ENCODE measurements at places on chromosomes 3 and 15. TPM values are rescaled to one million over a fixed set of nuclear protein-coding genes. Genes with fewer than 3 reads are reported as not detected.

NR2E3 gene
- 0.54 TPM for total RNA-seq

- DNase-seq, result no peak
Observed at GRCh38 chr15:33730815-33731214, 237.5 kb upstream of the CHRM5 start.

GRCh38 chr3:44952689-44953088 lies 23.3 kb downstream of the ZDHHC3 start:
- no peak for DNase-seq

IL5RA gene
- 3.1 TPM for total RNA-seq

DNA sequence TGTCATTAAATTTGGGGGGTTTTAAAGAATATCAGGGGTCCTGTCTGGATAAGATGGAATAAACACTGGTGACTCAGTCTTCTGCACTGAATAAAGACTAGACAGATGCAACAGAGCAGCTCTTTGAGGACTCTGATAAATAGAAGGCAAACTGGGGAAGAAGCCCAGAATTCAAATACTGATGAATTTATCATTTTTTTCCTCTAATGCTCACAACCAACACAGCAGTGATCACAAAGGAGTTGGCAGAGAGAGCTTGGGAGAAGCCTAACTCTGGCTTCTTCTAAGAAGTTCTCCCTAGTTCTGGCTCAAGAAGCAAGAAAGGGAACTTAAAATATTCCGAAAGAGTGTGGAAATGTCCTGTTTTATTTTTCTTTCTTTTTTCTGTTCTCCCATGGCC lies 597.8 kb downstream of the FGF12 start:
- no peak for DNase-seq

- no peak for DNase-seq
Observed at GRCh38 chr3:124923833-124924232, 10.7 kb downstream of the MUC13 start.

GRCh38 chr3:61667383-61667782 lies 106.0 kb downstream of the PTPRG start:
- no peak for DNase-seq

ATR gene
- total RNA-seq, result 35.0 TPM

- DNase-seq, result no peak
Observed at GRCh38 chr15:63832620-63833019, 1.1 kb downstream of the HERC1 start.

GRCh38 chr15:28112101-28112760 lies 13.1 kb upstream of the OCA2 start:
- no peak for DNase-seq

MRAS gene
- total RNA-seq, result 50.1 TPM

- DNase-seq, result no peak
Observed at GRCh38 chr3:45739991-45740390, 50.8 kb downstream of the SACM1L start.

GRCh38 chr3:100269410-100270214 lies 8.8 kb downstream of the TBC1D23 start:
- DNase-seq, result no peak

DNA sequence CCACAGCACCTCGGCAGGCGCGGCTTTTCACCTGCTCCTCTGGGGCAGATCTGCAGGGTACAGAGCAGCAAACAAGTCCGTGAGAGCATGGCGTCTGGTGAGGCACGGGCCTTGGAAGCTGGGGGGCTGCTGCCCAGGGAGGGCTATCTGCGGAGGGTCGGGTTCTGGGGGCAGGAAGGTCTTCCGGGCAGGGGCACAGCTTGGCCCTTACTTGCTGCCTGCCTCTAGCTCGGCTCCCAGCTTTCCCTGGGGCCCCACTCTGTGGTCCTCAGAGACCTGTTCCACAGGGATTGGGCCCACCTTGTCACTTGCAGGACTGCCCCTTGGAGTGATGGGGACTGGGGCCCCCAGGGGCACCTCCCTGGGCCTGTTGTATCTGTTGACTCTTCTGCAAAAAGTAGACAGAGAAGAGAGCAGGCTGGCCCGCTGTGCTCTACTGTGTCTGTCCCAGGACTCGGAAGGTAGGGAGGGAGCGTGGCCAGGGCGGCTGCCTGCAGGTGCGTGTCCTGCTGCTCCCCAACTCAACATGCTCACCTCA lies 84.1 kb downstream of the TBC1D2B start:
- no peak for DNase-seq

- no peak for DNase-seq
Observed at GRCh38 chr3:190131329-190131728, 10.6 kb upstream of the P3H2 start.

ITPKA gene
- total RNA-seq, result 2.5 TPM

GRCh38 chr3:131348911-131349310 lies 32.7 kb upstream of the NUDT16 start:
- no peak for DNase-seq

INKA1 gene
- 3.7 TPM for total RNA-seq

GRCh38 chr3:173945170-173945569 lies 547.6 kb downstream of the NLGN1 start:
- no peak for DNase-seq

DNA sequence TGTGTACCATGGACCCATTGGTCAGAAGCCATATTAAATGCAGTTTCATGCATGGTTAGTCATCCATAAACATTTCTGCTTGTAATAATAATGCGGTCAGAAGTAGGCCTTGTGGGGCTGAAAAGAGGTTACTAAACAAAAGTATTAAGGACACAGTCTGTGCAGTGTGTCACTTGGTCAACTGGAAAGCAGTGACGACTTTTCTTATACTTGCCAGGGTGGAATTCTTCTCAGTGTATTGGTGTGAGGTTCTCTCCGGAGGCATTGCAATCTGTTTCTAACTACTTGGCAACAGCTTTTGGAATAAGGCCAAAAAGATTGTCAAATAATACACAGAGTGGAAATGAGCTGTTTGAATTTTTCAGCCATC lies 46.8 kb downstream of the CHL1 start:
- peak; percentile 47 for DNase-seq

DNA sequence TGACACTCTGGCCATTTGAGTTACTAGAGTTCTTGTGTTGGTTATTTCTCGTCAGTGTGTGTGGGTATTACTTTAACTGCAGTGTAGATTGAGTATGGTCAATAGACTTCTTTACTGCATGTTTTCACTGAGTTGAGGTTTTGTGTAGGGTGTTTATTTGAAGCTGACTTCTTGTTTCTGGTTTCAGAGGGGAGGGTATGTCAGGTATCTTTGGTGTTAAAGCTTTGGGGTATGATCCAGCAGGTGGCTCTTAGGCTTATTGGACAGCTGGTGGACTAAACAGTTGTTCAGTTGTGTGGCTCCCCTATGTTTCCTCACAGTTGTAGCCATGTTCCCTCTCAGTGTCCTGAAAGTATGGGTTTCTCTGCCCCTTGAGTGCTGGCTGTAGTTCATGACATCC lies 72.0 kb downstream of the AKAP13 start:
- no peak for DNase-seq

DNA sequence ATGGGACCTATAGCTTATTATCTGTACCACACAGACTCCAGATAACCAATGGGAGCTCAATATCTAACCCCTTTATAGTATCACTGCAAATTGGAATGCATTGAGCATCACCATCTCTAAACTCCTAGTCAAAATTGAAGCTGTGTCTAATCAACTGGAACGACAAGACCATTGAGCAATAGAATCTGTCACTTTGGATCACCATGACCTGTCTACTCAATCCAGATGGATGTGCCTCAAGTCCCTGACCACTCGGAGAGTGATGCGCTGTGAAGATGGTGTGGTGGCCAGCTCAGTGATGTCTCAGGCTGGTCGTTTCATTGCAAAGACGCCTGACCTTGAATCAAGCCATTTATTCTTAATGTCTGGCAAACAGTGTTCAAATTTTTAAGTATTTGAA lies 160.5 kb downstream of the SEMA6D start:
- no peak for DNase-seq

DNA sequence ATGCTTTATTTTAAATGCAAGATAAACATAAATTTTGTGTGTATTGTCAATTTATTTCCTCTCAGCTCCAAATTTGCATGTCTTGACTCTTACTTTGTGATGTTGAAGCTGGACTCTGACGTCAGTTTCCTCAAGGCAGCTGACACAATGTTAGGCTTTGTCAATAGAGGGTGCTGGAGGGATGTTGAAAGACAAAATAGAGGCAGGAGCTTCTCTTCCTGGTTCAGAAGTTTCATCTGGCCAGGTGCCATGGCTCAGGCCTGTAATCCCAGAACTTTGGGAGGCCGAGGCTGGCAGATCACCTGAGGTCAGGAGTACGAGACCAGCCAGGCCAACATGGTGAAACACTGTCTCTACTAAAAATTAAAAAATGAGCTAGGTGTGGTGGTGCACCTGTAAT lies 408.6 kb downstream of the GBE1 start:
- no peak for DNase-seq

- DNase-seq, result no peak
Observed at GRCh38 chr3:163812006-163812405, 1266.3 kb downstream of the SI start.

DNA sequence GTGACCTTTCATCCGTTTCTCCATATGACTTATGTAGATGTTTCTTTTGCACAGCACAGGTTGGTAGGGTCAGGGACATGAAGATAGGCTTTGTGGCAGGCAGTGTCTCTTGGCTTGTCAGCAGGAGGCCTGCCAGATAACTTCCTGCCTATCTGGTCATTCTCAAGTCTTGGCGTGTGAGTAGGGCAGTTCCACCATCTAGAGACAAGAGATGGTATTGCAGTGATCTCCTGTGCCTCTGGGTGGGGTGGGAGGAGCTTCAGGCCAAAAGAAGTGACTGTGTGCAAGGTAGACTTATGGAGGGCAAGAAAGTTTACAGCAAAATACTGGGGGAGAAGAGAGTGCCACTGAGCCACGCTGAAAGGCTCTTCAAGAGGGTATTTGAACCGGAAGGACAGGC lies 11.0 kb downstream of the TEX264 start:
- peak; percentile 84 for DNase-seq

GRCh38 chr3:31610700-31611275 lies 78.1 kb downstream of the STT3B start:
- peak; percentile 29 for DNase-seq

GRCh38 chr15:42133886-42134502 lies 22.4 kb downstream of the PLA2G4F start:
- DNase-seq, result no peak

DNA sequence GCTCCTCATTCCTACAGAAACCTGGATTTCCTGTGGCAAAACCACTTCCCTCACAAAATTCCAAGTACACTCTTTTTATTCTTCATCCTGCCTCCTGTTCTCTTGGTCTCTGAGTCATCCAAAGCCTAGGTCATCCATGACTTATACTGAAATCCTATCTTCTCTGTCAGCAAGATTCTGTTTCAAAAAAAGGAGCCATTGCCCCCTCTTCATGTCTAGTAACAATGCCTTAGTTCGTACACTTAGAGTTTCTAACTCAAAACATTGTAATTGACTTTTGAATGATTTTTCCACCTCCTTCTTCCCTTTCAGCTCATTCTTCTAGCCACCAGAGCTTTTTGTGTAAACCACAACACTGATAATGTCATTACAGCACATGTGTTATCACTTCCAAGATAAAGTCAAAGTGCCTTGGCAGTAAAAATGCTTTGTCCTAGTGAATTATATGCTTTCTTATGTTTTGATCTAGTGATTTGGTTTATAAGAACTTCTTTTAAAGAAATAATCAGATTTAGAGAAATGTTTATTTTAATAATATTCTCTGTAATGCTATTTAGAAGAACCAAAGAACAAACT lies 256.5 kb upstream of the NECTIN3 start:
- DNase-seq, result no peak

- no peak for DNase-seq
Observed at GRCh38 chr3:9676785-9677184, 26.8 kb upstream of the CPNE9 start.

GRCh38 chr15:70036585-70037291 lies 61.0 kb downstream of the TLE3 start:
- no peak for DNase-seq

DNA sequence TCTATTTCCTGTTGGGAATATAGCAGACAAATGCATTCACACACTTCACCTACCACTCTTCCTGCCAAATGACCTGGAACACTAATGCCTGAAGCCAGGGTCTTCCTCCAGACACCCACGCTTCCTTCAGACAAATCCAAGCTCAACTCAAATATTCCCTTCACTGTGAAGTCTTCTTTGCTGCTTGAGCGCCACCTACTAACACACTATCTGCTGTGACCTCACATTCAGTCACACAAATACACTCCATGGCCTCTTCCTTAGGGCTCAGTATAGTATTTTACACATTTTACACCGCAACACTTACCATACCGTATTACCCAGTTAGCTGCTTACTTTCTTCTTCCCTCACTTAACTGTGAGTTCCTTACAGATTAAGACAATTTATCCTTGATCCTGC lies 149.4 kb downstream of the SHOX2 start:
- no peak for DNase-seq
